ENCODE measurements at places on chromosomes 11 and 22.

- DNase-seq = no peak
These were observed 104.8 kb downstream of the MPPED2 start for GRCh38 chr11:30481330-30481729.

DNA sequence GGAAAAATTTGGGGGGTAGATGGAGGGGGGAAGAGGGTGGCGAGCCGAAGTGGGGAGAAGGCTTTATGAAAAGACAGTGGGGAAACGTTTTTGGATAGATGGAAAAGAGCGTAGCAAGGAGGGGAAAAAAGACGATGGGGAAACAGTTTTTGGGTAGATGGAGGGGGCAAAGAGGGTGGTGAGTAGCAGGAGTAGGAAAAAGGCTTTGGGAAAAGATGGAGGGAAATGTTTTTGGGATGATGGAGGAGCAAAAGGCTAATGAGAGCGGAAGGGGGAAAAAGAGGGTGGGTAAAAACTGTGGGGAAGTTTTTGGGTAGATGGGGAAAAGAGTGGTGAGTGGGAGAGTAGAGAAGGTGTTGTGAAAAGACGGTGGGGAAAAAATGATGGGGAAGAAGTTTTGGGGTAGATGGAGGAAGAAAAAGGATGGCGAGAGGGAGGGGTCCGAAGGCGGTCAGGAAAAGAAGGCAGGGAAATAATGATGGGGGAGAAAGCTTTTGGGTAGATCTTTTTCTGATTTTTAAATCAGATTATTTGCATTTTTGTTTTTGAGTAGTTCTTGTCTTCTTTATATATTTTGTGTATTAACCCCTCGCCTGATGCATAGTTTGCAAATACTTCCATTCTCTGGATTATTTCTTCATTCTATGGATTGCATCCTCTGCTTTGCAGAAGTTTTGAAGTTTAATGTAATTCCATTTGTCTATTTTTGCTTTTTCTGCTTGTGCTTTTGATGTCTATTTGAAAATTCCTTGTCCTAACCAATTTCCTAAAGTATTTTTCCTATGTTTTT is 115.3 kb upstream of the SERPIND1 start:
- DNase-seq = no peak

DNA sequence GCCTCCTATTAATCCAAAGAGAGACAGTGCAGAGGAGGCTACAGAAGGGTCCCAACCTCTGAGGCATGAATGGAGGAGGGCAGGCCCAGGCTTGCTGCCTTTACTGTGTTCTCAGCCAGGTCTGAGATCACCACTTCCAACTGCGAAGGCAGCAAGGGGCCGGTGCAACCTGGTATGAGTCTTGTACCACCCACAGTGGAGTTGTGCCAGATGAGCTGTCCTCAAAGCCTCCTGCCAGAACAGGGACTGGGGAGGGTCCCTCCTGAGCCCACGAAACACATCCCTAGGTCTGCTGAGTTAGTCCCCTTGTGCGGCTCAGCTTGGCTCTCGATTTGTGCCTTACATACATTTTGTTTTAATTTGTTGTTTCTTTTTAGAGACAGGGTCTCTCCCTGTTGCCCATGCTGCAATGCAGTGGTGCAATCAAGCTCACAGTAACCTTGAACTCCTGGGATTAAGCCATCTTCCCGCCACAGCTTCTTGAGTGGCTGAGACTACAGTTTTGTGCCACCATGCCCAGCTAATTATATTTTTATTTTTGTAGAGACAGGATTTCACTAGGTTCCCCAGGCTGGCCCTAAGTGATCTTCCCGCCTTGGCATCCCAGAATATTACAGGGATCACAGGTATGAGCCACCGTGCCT is 9.3 kb downstream of the MIF start:
- DNase-seq = no peak

DNA sequence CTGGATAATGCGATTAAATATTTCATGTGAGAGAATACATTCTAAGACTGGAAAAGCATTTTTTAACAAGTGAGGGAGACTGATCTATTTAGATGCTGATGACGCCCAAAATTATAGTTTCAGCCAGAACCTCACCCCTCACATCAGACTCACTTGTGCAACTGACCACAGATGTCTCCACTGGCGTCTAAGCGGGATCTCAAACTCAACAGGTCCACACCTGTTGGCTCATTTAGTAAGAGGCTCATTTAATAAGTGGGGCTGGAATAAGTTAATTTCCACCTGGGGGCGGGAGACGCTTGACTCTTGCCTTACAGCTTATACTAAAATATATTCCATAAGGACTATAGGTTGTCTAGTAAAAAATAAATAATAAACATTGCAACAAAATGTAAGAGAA is 47.5 kb downstream of the MORC2 start:
- DNase-seq = no peak

- DNase-seq = no peak
These were observed 4.4 kb downstream of the UBASH3B start for GRCh38 chr11:122659676-122660554.

DNA sequence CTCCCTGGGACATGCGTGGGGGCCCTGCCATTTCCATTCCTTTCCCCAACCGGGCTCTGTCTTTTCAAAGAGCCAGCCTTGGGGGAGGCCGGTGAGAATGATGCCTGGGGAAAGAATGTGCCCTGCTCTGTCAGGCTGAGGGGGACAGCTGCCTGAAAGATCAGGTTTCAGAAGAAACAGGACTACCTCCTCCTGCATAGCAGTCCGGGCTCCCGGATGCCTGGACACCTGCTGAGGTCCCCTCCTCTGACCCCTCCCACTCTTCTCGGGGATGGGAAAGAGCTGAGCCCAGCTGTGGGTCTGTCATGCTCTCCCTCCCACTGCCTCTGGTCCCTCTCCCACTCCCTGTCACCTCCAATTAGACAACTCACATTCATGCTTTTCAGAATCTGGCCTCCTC is 41.8 kb upstream of the CDON start:
- no peak for DNase-seq

DNA sequence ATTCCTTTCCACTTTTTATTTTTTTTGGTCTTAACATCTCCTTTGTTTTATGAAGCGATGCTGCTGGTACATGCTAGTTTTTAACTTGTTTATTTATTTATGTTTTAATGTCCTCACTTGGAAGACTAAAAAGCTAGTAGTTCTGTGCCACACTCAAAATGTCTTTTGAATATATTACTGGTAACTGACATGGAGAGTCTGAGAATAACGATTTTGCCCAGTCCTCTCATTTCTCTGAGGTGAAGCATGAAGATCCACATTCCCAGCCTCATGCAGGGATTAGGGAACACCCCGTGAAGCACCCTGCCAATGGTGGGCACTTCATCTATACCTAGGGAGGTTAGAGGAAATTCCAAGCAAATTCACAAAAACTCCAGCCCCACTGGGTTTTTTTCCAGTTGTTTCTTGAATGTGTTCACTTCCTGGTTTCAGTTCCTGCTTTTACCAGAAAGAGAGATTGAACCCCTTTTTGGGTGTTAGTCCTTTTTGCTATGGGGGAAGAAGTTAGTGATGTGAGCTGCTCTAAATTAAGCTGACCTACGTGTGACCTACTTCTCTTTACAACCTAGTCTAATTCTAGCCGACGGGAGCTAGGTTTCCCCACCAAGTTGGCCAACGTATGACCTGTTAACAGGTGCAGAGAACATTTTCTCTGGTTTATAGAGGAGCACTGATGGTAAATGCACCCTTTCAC is 106.1 kb downstream of the SLC1A2 start:
- no peak for DNase-seq

- no peak for DNase-seq
These were observed 382.6 kb downstream of the DYNC2H1 start for GRCh38 chr11:103491777-103492176.

DNA sequence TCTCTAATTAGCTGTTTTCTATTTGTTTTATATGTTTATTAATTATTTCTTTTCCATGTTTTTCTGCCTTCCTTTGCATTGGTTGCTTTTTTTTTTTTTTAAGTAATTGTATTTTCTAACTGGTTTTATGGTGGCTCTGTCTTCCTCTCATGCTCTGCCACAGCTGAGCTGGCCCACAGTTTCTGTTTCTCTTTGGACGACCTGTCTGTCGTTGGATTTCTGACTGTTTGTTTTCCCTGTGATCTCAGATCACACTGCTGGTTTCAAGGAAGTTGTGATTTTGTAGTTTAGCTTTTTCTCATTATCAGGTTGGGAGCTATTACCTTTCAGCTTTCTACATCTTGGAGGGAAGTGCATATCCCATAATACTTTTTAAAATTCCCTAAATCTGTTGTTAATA is 15.9 kb upstream of the OR6M1 start:
- DNase-seq = no peak

- DNase-seq = no peak
These were observed 8.7 kb downstream of the DRAP1 start for GRCh38 chr11:65927904-65928397.

GRCh38 chr11:96332126-96332771 is 10.7 kb downstream of the MAML2 start:
- DNase-seq = no peak

- DNase-seq = no peak
These were observed 7.0 kb upstream of the CCDC86 start for GRCh38 chr11:60834742-60835533.

- no peak for DNase-seq
These were observed 23.2 kb downstream of the LDLRAD3 start for GRCh38 chr11:35967042-35967441.

- DNase-seq = no peak
These were observed 27.5 kb downstream of the RTN3 start for GRCh38 chr11:63708764-63709163.

DNA sequence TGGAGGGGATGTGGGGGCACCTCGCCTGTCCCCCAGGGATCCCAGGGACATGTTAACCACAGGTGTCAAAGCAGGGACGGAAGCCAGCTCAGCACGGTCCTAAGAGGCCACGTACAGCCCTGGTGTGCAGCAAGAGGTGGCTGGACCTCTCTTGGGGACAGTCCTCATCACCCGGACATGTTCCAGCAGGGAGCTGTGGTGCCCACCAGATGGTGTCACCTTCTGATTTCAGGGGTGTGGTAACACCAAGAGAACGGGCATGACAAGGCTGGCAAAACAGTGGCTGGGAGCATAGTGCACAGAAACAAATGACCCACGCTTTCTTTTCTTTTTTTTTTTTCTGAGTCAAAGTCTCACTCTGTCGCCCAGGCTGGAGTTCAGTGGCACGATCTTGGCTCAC is 25.6 kb upstream of the COMT start:
- DNase-seq = no peak

GRCh38 chr22:45977551-45978274 is 751 bp upstream of the WNT7B start:
- DNase-seq = no peak

- DNase-seq = no peak
These were observed 208.4 kb downstream of the MAML2 start for GRCh38 chr11:96134602-96135001.

DNA sequence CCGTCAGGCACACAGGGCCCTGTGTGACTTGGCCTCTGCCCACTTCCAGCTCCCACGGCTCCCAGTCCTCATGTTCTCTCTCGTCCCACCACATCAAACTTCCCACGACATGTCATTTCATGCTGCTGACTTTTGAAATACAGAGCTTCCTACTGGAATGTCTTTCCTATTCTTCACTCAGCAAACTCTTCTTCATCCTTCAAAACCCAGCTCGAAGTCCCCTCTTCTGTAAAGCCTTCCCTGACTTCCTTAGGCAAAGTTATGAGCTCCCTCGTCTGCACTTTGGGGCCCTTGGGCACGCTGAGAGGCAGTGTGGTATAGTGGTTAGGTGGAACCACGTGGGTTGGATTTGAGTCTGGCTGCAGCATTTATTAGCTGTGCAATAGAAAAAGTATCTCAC is 37.8 kb upstream of the EIF3D start:
- no peak for DNase-seq

DNA sequence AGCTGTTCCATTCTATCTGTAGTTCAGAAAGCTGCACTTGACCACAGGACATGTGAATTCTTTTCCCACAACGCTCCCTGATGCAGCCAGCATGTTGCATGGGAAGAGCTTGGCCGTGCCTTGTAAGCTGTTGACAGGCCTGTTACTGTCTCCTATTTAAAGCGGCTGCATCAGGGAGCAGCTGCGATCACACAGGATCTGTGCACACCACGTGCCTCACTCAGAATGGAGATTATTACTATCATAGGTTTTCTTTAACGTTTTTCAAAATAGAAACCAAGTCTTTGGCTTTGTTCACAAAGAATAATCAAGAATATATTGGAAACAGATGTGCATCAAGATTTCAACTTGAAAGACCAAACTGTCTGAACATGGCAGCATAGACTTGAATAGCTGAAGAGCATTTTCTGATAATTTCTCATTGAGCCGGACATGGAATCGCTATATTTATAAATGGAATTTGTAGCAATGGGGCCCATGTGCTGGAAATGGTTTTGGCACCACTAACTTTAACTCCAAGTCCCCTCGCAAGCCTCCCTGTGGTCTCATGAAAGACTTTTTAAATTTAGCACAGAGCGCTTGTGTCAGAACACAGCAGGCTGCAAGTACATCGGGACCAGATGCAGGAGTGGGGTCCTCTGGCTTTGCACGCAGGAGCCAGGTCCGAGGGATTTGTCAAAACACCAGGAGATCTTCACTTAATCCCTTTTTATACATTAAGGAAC is 40.8 kb upstream of the MYO18B start:
- DNase-seq = no peak

GRCh38 chr11:44319170-44319551 is 9.2 kb upstream of the ALX4 start:
- no peak for DNase-seq
